ENCODE measurements at places on chromosomes 3 and 15.
A peak's percentile ranks its signal among the peaks of the same experiment; 100 is the strongest.

DNA sequence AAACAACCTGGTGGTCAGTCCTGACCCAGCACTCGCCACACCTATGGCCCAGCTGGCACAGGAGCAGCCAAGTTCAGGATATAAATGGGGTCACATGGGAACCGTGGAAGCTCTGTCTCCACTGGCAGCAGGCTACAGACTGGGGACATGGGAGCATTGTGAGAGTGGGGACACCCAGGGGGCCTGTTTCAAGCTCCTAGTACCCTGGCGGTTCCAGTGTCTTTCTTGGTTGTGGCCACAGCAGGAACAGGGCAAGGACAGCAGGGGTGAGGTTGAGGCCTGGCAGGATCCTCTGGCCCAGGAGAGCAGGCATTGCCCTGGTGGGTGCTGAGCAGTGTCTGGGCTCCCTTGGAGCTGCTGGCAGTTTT is 1.9 kb downstream of the CSK start:
- no peak for DNase-seq

- no peak for DNase-seq
Measured at GRCh38 chr3:29153811-29154210, 127.1 kb upstream of the RBMS3 start.

DNA sequence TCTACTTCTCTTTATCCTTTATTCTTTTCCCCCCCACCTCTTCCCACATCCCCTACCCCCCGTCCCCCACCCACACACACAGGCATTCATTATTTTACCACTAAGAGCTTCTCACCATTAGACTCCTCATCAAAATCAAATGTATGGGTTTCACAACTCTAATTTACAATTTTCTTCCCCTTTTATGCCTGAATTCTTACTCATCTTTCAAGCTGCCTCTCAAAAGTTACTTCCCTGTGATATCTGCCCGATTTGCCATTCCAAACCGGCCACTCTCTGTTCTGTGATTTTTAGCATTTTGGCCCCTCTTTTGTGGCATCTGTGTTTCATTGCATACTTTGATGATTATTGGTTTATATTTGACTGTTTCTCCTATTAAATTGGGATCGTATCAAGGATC is 42.2 kb downstream of the SLC9A9 start:
- DNase-seq, result no peak

GRCh38 chr3:31770822-31771326 is 210.2 kb downstream of the OSBPL10 start:
- no peak for DNase-seq

DNA sequence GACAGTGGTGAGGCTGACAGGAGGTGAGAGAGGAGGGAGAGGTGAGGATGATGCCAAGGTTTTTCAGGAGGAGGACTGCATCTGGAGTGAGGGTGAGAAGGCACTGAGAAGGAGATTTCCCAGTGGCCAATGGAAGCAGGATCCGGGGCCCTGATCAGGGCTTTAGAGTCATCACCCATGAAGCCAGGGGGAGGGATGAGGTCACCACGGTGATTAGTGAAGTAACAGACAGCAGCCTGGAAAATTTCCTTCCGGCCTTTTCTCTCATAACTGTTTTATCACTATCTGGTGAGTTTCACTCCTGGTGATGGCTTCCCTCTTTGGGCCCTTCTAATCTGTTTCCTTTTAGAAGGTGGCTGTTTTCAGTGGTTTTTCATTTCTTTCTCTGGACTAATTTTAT is 80.5 kb upstream of the WNT5A start:
- DNase-seq, result no peak

DNA sequence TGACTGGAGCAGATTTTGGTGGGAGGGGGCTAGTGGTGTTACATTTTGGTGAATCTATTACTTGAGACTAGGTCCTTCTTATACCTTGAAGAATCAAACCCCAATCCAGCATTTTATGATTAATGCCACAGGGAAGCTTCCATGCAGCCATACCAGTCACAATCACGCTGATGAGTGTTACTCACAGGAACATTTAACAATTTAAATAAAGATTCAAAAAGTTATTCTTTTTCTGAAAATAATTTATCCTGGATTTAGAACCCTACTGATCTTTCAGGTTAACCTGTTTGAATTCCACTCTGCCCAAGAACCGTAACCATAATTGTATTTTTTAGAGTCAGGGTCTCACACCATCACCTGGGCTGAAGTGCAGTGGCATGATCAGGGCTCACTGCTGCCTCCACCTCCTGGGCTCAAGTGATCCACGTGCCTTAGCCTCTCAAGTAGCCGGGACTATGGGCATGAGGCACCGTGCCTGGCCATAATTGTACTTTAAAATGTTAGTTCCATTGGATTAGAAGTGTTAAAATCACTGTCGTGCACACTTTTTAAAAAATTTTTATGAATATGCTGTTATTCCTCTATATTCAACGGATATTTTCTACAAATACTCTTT is 929 bp upstream of the MTMR10 start:
- DNase-seq, result no peak

GRCh38 chr15:77001351-77001750 is 6.4 kb downstream of the PSTPIP1 start:
- DNase-seq, result no peak

GRCh38 chr3:177141471-177141870 is 55.8 kb downstream of the TBL1XR1 start:
- no peak for DNase-seq

- DNase-seq, result no peak
Measured at GRCh38 chr15:23574742-23575141, 9.3 kb downstream of the MKRN3 start.

- no peak for DNase-seq
Measured at GRCh38 chr3:30448450-30449289, 157.7 kb upstream of the TGFBR2 start.

DNA sequence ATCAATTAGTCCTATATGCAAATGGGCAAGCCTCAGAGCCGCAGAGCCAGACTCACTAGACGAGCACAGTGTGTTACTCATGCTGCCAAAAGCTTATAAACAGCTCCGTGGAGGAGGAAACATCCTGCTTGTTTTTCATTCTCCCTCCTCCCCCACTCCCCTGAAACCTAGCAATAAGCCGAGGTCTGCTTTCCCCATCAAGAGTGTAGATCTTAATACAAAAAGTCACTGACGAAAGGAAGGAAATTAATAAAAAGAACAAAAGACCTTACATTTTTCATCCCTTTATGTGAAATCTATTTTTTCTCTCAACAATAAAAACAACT is 88.5 kb downstream of the XXYLT1 start:
- no peak for DNase-seq

DNA sequence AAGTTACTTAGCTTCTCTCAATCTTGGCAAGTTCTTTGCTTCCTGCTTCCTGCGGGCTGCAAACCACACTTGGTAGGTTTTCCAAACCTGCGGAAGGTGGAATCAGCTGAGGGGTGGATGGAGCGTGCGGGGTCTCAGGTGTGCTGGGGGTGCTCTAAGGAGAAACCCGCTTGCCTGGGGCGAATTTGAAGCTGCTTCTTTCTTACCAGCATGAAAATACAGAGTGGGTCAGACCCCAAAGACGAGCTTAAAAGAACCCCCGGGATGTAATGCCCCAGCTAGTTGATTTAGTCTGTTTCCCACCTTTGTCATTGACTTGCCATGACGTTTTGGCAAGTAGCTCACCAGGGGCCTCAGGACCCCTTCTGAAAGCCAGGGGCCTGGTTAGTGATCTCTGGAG is 28.8 kb upstream of the CORO2B start:
- DNase-seq, result no peak

DNA sequence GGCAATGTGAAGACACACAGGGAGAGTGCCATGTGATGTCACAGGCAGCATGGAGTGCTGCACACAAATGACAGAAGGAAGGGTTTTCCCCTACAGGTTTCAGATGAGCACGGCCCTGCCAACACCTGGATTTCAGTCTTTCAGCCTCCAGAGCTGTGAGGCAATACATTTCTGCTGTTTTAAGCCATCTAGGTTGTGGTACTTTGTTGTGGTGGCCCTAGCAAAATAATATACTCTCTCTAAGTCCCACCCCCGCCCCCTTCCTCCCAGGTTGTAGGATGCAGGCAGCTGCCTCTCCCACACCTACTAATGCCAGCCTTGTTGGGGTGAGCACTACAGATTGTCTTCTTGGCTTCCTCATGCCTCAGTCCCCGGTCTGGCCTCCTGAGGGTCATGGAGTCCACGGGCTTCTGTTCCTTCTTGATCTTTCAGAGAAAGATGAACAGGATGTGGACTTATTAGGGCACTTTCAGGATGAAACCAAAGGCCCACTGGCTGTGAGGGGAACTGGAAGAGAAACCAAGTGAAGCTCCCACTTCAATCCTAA is 180.0 kb downstream of the CD47 start:
- peak; percentile 25 for DNase-seq

GRCh38 chr15:93067649-93068085 is 21.3 kb downstream of the RGMA start:
- no peak for DNase-seq

DNA sequence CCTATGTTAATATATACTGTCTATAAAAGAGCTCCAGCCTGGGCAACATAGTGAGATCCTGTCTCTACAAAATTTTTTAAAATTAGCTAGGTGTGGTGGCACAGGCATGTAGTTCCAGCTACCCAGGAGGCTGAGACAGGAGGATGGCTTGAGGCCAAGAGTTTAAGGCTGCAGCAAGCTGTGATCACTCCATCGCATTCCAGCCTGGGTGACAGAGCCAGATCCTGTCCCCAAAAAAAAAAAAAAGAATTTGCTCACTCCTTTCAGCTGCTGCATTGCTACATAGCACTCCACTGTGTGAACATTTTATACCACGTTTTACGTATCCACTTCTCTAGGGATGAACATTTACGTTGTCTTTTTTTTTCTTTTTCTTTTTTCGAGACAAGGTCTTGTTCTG is 6.0 kb upstream of the TSEN2 start:
- no peak for DNase-seq

DNA sequence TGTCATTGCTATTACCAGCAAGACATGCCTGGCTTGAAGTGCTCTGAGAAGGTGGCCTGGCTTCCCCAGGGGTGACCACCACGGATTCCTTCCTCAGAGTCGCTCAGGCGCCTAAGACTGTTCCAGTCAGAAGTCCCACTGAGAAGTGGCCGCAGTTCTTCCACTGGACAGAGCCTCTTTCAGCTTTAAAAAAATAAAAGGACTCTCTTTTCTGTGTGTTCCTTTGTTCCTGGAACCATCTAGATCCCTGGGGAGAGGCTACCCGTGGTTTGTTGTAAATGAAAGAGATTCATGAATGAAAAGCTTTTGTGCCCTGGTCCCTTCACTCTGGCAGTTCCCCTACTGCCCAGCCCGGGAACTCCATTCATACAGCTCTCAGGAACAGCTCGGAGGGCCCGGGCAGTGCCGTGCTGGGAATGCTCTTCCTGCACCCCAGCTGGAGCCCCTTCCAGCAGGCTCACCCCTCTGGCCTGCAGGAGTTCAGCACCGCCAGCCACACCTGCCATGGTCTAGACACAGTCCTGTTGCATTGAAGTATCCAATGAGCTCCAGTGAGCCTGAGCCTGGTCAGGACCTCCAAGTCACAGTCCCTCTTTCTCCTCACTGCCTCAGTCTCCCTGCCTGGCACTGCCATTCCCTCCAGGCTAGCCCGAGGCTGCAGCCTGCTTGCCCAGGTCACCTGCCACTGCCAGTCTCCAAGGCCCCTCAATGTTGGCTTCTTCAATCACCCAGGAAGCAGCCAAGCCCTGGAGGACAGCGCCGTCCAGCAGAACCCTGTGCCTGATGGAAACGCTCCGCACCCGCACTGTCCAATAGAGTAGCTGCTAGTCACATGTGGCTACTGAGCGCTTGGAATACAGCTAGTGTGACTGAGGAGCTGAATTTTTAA is 75.4 kb downstream of the XXYLT1 start:
- DNase-seq, result no peak
